ENCODE measurements at places on chromosomes 12 and 14.

- no peak for DNase-seq
Measured at GRCh38 chr12:108237272-108237671, 101.8 kb downstream of the CMKLR1 start.

GRCh38 chr12:122013136-122013535 is 8.5 kb upstream of the BCL7A start:
- no peak for DNase-seq

DNA sequence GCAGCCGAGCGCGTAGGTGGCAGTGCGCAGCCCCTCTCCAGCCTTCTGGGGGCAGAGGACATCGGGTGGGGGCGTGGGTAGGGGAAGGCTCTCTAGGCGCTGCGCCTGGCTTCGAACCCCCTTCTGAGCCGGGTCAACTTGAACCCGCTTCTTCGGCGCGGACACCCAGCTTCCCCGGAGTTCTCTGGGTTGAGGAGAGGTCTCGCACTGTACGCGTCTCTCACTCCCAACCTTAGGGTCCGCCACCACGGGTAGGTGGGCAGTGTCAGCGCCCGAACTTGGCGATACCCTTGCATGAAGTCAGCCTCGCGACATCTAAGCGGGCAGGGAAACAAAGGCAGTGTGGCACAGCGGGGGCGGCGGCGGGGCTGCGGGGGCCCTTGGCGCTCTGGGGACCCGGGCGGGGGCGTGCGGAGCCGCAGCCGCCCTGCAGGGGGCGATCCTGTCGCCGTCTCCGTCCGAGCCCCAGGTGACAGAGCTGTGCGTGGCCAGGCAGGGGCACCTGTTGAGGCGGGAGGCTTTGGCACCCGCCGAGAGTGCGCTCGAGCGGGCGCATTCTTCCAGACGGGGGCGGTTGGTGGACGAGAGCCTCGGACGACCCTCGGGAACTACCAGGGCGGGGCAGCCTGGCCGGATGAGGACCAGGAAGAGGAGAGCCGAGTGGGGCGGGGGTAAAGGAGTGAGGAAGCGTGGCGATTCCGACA is 1.1 kb downstream of the GALNT16 start:
- no peak for DNase-seq

- no peak for DNase-seq
Measured at GRCh38 chr14:66401449-66402095, 84.6 kb upstream of the CCDC196 start.

All from keratinocyte (primary cell).